ENCODE measurements at places on chromosomes 16 and 17.

DNA sequence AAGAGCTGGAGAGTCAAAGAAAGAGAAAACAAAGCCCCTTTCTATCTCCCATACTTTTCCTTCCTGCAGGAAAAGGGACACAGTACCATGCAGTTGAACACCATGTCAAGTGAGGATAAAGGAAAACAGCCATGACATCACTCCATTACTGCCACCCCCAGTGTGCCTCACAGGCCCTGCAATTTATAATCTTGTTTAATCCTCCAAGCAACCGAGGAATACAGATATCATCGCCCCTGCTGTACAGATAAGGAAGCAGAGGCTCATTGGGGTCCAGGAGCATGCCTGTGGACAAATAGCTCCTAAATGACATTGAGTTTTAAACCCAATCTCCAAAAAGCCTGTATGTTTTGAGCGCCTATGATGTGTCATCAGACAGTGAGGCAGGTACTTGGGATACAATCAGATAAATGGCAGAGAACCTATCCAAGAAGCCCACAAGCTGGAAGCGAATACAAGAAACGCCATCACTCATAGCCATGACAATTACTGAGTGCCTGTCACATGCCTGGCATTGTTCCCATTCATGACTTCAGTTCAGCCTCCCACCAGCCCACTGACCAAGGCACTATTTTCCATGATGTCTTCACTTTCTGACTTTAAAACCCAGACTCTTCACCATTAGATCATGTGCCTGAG lies 45.5 kb downstream of the CPPED1 start:
- peak; percentile 25 for DNase-seq

- DNase-seq, result no peak
Measured at GRCh38 chr16:11630046-11630767, 38.0 kb upstream of the SNN start.

- DNase-seq, result no peak
Measured at GRCh38 chr17:3740611-3741073, 16.9 kb downstream of the HASPIN start.

DNA sequence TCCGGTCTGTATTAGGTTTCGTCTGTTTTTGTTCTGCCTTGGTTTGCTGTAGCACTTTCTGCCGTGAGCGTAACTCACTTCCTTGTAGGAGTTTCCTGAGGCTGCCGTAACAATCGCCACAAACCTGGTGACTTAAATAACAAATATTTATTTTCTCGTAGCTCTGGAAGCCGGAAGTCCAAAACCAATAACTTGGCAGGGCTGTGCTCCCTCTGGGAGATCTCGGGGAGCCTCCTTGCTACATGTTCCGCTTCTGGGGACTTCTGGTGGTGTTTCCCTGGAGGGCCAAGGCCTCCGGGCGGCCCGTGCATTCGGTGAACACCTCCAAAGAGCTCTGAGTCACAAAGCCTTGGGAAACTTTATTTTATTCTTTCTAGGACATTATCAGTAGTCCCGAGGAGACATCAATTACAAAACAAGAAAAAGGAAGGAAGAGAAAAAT lies 6.8 kb upstream of the WDR45B start:
- DNase-seq, result no peak

DNA sequence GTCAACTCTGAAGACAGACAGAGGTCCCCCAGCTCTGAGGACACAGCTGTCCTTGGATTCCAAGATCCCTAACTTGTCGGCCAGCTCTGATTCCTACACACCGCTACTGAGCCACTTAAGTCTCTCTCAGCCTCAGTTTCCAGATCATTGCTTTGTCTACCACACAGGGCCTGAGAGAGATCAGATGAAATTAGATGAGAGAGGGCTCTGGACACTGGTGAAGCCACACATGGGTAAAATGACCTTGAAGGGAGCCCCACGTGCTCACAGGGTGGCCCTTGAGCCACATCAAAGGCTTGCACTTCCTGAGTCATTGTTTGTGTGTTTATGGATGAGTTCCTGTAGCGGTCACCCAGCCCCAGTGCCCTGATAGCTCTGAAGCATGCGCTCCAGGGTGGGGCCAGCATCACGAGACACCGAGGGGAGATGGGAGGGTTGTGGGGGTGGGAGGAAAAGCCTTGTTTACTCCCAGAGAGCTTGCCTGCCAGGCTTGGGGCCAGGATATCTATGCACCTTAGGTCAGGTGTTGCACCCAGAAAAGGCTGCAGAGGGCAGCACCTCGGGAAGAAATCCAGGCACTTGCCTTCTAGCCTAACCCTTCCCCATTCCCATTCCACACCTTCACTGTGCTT lies 32.7 kb upstream of the SLC6A2 start:
- DNase-seq, result no peak

GRCh38 chr17:50099003-50099402 lies 3.9 kb downstream of the PDK2 start:
- DNase-seq, result no peak

GRCh38 chr17:75060434-75061054 lies 13.5 kb downstream of the KCTD2 start:
- DNase-seq, result no peak

GRCh38 chr16:66774981-66775380 lies 23.6 kb upstream of the DYNC1LI2 start:
- no peak for DNase-seq

DNA sequence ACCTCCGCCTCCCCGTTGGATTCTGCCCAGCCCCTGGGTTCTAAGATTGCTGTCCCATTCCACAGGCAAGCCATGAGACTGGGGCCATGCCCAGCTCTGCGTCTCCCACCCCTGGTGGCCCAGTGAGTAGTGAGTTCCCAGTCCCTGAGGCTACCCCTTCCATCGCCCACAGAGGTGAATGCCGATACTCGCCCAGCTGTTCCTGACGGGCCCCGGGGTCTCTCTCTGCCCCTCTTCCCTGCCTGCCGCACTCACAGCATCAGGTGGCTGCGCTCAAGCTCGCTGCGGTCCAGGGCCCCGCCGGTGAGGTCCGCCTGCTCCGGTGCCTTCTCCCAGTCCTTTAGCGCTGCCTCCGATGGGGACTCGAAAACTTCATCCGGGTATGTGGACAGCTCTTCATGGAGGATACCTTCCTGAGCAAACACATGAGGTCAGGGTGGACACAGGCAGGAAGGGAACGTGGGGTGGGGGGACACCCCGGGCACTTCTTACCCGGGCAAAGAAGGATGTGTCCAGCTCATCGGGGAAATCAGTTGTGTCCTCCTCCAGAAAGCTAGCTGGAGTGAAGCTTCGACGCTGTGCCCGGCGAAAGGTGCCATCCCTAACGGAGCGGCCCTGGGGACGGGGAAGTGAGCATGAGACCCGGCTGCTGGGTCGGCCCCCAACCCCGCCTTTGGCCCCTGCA lies 8.8 kb downstream of the SNRNP25 start:
- DNase-seq, result no peak

DNA sequence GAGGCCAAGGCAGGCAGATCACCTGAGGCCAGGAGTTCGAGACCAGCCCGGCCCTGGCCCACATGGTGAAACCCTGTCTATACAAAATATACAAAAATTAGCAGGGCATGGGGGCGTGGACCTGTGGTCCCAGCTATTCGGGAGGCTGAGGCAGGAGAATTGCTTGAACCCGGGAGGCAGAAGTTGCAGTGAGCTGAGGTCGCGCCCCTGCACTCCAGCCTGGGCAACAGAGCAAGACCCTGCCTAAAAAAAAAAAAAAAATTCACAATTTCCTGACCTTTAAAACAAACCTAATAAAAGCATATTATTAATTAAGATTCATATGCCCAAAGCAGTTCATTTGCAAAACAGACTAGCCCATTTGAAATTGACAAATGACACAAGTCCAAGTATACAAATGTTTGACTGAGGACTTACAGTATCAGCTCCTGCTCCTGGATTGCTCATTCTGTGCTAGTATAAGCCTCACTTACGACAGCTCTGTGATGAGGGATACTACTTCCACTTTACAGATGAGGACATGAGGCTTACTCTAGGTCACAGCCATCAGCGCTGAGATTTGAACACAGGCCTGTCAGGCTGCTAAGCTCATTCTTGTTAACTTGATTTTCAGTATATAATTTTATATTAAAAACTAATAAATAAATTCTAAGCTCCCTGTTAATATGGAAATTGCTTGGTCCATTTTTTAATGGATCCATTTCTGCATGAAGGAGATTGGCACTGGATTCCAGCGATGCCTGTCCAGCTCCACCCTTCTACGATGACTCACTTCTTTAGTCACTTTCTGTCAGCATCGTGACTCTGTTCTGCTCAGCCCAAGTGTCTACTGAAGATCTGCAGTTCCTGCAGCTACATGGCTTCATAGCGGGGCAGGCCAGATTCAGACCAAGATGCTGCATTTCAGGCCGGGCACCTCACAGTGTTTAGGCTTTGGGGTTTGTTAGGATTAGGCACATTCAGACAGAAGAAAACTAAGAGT lies 88.2 kb downstream of the WDR59 start:
- no peak for DNase-seq

- no peak for DNase-seq
Measured at GRCh38 chr17:29102741-29103181, 59.8 kb downstream of the PIPOX start.

DNA sequence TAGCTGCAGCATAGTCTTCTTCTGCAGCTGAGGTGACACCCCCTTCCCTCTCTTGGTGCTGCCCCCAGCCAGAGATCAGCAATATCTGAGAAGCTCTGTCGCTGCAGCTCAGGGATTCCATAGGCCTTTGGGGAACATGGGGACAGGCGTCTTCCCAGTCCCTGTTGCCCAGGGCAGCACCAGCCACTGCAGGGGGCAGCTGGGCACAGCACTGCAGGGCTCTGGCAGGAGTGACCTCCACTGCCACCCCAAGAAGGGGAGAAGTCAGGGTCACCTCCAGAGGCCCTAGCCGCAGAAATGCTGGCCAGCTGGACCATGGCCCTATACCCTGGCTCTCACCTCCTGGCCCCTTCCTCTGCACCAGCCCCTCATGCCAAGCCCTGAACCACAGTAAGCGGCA lies 16.9 kb downstream of the SCN4A start:
- DNase-seq, result no peak

- DNase-seq, result no peak
Measured at GRCh38 chr16:66335704-66336329, 30.7 kb upstream of the CDH5 start.

DNA sequence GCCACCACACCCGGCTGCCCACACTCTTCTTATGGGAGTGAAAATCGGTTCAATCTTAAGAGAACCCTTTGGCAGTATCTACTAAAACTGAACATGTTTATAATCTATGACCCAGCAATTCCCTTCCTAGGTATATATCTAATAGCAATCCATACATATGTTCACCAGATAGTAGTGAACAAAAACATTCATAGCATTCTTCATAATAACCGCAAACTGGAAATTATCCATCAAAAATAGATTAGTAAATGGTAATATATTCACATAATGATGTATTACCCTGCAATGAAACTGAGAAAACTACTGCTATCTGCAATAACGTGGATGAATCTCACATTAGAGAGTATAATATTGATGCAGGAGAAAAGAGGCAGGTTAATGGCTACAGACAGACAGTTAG lies 23.1 kb downstream of the COPRS start:
- DNase-seq, result no peak

DNA sequence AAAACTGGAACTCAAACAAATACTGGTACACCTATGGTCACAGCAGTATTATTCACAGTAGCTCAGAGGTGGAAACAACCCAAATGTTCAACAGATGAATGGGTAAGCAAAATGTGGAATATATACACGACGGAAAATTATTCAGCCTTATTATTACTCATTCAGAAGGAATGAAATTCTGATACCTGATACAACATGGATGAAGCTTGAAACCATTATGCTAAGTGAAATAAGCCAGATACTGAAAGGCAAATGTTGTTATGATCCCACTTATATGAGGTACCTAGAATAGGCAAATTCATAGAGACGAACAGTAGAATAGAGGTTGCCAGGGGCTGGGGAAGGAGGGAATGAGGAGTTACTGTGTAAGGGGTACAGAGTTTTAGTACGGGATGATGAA lies 27.1 kb upstream of the MYLK3 start:
- no peak for DNase-seq

DNA sequence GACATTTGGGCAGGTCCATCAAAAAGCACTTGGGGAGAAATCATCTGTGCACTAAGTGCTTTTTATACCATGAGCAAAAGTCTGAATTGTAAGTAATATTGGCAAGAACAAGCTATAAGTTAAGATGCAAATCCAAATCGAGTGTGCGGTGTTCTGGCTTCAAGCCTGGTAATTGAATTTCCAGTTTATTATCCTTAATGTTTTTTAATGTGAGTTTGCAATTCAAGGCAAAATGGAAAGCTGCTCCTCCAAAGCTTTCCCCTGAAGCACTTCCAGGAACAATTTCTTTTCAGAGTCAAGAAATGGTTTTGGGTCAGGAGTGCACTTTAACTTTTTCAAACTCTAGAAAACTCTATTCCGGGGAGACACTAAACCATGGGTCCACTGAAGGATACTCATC lies 445.7 kb downstream of the TOX3 start:
- no peak for DNase-seq

DNA sequence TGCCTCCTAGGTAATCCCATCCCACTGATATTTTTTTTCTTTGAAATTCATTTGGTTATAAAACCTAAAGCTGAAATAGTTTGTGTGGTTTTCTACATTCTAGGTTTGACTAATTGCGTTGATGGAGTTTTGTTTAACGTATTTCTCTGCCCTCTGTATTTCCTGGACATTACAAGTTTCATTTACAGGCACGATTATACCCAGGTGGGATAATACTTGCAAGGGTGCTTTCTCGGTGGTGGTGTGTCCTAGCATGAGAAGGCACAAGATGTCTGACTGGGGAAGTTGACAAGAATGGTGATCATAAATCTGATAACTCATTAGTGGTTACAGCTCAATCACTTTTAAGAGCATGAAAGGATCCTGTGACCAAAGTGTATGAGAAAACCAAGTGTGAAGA lies 45.0 kb downstream of the DYNLRB2 start:
- DNase-seq, result no peak

- no peak for DNase-seq
Measured at GRCh38 chr16:15552507-15552906, 90.4 kb downstream of the MARF1 start.

DNA sequence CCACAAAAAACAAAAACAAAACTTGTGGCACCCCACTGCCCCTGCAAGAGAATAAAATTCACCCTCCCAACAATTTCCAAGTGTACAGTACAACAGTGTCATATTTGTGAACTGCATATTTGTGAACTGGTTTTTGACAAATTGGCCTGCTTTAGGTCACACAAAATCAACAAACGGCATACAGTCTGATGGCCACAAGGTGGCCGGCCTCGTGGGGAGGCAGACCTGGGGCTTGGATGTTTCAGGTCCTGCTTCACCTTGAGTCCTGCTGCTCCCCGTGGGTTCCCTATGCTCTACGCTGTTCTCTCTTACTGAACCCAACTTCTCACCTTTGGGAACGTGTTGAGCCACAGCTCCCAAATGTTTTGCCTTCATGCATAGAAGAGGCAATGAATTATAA lies 102.2 kb downstream of the CDK5R1 start:
- DNase-seq, result no peak

DNA sequence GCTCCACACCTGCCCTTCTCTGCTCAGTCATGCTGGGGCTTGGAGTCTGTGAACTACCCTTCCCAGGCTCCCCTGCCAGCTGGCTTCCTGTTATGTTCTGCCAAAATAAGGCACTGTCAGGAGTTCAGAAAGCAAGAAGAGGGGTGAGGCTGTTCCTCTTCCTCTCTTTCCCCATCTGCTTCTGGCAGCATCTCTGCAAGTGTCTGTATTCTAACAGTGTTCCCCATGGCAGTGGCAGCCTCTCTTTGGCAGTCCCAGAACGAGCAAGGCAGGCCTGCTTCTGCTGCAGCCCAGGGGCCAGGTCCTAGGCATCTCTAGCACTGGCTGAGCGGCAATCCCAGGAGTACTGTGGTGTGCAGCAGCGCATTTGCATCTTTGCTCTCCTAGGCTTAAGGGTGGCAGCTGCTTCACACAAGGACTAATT lies 219.1 kb downstream of the STX8 start:
- no peak for DNase-seq

GRCh38 chr17:16927641-16928321 lies 44.1 kb downstream of the TNFRSF13B start:
- DNase-seq, result no peak
